ENCODE measurements at places on chromosomes 2 and 18.

DNA sequence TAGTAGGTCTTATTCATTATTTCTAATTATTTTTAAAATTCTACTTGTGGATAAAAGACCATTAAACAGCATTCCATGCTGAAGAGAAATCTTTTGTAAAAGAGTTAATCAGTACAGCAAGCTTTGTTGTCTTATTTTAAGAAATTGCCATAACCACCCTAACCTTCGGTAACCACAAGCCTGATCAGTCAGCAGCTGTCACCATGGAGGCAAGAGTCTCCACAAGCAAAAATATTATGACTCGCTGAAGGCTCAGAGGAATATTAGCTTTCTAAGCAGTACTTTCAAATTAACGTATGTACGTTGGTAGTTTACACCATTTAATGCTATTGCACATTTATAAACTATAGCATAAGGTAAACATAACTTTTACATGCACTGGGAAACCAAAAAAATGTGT, 650.5 kb upstream of the LINC00305 start:
- no peak for DNase-seq

DNA sequence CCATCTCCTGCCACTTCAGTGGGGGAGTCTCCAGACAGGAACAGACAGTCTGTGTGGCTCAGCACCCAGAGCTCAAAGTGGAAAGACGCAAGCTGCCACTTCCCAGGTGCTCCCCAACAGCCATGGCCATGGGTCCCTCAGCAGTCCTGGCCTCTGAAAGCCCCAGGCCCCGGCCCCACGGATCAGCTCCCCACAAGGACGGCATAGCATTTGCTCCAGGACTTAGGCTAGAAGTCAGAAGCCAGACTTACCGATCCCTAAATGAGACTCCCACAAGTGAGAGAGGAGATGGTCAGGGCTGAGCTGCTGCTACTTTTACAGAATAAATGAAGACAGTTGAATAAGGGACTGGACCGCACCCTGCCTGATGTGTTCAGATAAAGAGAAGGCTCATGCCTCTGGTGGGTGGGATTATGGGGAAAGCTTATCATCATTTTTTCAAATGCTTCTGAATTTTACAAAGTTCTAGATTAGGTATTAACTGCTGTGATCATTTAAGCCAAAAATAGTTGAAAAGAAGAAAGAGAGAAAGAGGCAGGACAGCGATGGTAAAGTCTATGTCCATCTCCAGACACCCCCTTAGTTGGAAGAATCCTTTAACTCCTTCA, 50.5 kb downstream of the ADD2 start:
- DNase-seq, result no peak

GRCh38 chr2:66689456-66690051, 254.6 kb downstream of the MEIS1 start:
- DNase-seq, result no peak

DNA sequence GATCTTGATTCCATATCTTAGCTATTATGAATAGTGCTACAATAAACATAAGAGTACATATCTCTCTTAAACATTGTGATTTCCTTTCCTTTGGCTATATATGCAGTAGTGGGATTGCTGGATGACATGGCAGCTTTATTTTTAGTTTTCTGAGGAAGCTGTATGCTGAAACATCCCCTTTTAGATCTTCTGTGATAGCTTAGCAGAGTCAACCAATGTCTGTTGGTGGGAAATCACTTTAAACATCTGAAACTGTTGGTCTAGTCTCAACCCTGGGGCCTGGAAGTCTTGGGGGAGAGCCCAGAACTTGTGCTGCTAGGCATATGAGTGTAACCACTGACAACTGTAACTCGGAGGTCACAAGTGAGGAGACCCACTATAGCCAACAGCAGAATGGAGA, 378.6 kb upstream of the SLC14A2 start:
- no peak for DNase-seq

Measured in NCI-H187 treated with DMSO at 0.1 percent for 48 hours (cell line).